ENCODE measurements at places on chromosomes 5 and 9.
A peak's percentile ranks its signal among the peaks of the same experiment; 100 is the strongest.

DNA sequence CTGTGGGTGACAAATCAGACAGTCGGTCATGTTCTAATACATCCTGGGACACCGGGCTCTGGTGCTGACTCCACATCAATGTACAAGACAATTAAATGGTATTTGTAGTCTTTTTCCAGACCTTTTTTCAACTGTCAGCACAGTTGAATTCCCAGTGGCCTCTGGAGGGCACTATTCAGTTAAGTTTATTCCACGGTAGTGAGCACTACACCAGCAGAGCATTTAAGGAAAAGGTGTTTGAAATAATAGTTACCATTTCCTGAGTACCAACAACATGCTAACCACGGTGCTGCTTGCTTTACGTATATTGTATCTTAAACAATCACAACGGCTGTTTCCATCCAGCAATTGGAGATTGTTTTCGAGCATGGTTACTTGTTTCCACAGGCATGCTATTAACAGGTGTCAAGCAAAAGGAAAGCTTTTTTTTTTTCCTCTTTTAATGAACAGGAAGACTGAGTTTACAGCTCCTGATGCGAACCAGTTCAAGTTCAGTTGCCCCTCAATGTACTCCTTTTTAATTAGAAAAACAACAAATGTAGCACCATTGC, 186.7 kb downstream of the PDZD2 start:
- peak; percentile 22 for DNase-seq

- DNase-seq, result peak; percentile 38
Observed at GRCh38 chr5:141883184-141883891, 5.1 kb upstream of the PCDH1 start.

DNA sequence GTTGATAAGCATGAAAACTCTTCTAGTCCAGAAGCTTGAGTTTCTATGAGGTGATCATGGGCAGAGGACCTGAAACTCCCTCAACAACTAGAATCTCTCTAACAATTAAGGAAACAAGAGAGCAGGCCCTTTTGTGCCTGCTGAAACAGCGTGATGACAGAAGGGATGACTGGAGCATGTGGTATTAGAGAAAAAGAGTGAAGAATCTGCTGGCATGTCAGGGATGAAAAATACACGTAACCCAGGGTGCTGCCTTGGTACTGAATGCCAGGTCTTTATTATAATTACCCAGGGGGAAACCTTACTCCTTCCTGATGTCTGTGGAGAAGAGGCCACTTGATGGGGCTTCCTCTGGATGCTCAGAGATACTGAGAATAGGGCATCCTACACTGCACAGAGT, 167.8 kb downstream of the CRB2 start:
- DNase-seq, result no peak

DNA sequence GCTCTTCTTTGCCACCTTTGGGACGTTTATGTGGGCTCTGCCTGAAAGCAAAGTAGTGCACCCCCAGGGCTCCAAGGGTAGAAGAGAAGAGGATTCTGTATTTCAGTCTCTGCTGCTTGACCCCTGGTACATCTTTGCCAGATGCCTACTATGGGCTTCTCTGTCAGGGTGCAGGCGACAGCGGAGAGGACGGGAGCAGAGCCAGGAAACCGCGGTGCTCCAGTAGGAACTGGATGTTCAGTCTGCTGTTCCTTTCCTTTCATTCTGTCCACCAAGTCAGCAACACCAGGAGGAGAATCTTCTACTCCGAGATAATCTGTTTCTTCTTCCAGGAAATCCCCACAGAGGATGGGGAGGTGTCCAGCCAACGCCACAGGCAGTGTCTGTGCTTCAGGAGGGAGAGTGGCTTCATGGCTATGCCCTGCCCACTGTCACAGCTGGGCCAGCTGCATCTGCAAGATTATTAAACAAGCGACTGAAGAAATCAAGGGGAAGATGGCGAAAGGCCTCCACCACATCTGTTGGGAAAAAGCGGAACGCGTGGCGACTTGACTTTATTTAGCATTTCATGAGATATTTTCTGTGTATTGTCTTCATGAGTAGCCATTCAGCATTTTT, 398.3 kb downstream of the IRX1 start:
- no peak for DNase-seq

DNA sequence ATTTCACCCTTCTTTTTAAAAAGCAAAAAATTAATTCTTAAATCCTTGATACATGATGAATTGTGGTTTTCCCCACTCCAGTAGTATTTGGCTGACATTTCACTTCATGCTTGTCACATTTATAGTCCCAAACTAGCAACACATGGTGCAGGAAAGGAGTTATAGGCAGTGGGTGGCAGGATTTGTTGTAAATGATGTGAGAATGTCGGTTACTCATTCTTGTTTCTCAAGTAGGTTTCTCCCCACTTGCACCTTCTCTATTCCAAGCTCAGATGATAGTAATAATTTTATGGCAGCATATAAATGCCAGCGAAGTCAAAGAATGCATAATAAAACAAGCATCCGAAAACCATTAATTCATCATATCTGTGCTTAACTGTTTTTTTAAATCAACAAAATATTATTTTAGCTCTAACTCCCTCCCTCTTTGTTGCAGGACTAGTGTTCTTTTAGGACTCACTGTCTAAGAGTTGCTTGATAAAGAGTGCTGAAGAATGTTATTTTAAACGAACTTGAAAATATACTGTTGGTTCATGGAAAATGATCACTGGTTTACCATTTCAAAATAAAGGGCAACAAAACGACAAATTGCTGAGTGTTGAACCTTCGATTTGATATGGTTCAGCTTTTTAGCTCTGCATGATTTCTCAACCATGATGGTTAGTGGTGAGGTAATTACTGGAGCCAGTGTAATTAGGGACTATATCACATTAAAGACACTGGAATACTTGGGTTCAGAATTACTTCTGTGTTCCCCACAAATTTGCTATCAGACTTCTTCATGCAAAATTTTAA, 88.1 kb upstream of the ADAMTSL1 start:
- no peak for DNase-seq
